Stomach (tissue), 19 donors: ENCODE measurements at places on chromosomes 12 and 14.
A peak's percentile ranks its signal among the peaks of the same experiment; 100 is the strongest.

GRCh38 chr12:15443611-15444010 lies 121.3 kb downstream of the PTPRO start:
- no peak for DNase-seq
- no peak overlapping the region for H3K27ac ChIP-seq
- H3K27me3 ChIP-seq, result no peaks in the 10 kb centered on the region
- H3K36me3 ChIP-seq, result no peaks in the 10 kb centered on the region
- H3K4me1 ChIP-seq, result no peaks in the 10 kb centered on the region
- no peak overlapping the region for H3K4me3 ChIP-seq

DNA sequence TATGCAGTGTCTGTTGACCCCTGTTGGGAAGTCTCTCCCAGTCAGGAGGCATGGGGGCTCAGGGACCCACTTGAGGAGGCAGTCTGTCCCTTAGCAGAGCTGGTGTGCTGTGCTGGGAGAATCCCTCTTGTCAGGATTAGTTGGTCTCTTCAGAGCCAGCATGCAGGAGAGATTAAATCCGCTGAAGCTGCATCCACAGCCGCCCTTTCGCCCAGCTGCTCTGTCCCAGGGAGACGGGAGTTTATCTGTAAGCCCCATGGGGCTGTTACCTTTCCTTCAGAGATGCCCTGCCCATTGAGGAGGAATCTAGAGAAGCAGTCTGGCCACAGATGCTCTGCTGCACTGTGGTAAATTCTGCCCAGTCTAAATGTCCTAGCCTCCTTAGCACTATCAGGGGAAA lies 13.1 kb upstream of the KLRC1 start:
- H3K4me3 ChIP-seq, result no peak overlapping the region
- H3K4me1 ChIP-seq, result no peaks in the 10 kb centered on the region
- no peaks in the 10 kb centered on the region for H3K36me3 ChIP-seq
- H3K27ac ChIP-seq, result no peak overlapping the region
- H3K27me3 ChIP-seq, result no peaks in the 10 kb centered on the region

DNA sequence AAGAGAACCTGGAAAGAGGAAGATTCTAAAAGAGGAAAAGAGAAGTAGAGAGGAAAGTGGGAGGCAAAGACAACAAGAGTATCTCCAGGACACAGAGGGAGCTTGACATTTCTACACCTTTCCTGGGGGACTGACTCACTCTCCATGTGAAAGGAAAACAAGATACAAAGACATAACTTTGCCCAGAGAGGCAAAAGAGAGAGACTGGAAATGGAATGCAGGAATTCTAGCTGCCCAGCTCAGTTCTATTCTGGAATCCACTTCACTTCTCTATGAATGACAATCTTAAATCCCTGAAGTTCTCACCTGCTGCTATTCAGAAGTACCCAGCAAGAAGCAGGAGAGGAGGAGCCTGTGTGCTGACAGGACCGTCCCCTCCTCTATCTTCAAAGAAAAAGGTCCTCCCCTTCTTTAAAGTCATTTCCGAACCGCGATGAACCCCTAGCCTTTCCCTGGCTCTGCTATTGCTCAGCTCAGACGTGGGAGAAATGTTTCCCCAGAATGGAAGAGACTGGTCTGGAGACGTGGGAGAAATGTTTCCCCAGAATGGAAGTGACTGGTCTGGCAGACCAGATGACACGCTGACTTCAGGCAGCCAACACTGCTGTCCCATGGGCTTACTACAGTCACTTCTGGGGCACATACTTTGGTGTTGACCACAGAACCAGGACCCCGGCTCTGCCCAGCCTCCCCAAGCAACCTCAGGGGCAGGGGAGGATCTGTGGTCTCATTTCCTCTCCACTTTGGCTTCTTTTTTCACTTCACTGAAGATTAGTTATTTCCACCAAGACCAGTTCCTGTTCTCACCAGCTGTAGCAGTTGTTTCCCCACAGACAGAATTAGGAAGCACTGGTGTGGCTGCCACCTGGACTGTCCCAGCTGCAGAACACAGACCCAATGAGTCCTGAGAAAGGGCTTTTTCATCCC lies 8.3 kb downstream of the FMNL3 start:
- peak overlapping the region; percentile 76 for H3K27ac ChIP-seq
- H3K27me3 ChIP-seq, result no peaks in the 10 kb centered on the region
- no peak overlapping the region for H3K4me3 ChIP-seq

GRCh38 chr12:101859664-101860607 lies 17.4 kb upstream of the DRAM1 start:
- peaks cover 17% of the 10 kb centered on the region for H3K4me1 ChIP-seq
- H3K36me3 ChIP-seq, result no peaks in the 10 kb centered on the region
- H3K27ac ChIP-seq, result no peak overlapping the region
- no peaks in the 10 kb centered on the region for H3K27me3 ChIP-seq
- DNase-seq, result no peak

DNA sequence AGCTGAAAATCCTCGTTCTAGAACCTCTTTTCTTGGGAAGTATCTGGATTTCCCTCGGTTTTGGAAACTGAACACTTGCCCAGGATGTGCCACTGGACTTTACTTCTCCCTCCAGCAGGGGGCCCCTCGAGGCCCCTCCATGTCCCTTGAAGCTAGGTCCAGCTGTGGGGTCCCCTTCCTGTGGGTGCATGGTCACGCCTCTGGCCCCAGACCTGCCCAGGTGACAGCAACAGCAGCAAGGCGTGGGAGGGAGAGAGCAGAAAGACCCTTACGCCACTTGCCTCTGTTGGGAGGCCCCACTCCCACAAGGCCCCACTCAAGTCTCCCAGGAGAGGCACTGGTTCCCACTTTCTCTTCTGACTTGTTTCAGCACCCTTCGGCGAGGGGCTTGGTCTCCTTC lies 3.1 kb downstream of the SLC25A29 start:
- H3K4me1 ChIP-seq, result peaks cover 42% of the 10 kb centered on the region
- H3K27ac ChIP-seq, result no peak overlapping the region
- no peak overlapping the region for H3K4me3 ChIP-seq
- H3K27me3 ChIP-seq, result no peaks in the 10 kb centered on the region
- DNase-seq, result no peak

- DNase-seq, result no peak
- no peaks in the 10 kb centered on the region for H3K4me1 ChIP-seq
- H3K4me3 ChIP-seq, result no peak overlapping the region
- peaks cover 3% of the 10 kb centered on the region for H3K27me3 ChIP-seq
These were observed 51.2 kb downstream of the OTX2 start for GRCh38 chr14:56759094-56759493.

DNA sequence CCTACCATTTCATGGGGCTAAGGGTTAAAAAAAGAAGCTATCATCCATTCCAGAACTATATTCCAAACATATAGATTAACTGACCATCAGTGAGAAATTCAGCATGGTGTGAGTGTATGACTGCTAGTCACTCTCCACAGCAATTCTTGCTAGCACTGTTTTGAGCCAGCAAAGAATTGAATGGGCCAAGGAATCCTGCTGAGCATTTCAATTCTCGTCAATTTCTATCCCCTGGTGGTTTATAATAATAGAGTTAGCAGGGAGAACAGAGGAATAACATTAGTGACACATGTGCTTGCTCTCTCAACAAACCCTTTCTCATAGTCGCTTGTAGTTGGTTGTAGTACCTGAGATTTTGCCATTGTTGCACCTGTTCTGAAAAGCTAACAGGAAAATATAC lies 7.2 kb downstream of the MBIP start:
- H3K36me3 ChIP-seq, result peaks cover 57% of the 10 kb centered on the region
- peaks cover 47% of the 10 kb centered on the region for H3K4me1 ChIP-seq
- H3K27ac ChIP-seq, result no peak overlapping the region
- no peaks in the 10 kb centered on the region for H3K27me3 ChIP-seq
- no peak overlapping the region for H3K4me3 ChIP-seq
- no peak for DNase-seq

DNA sequence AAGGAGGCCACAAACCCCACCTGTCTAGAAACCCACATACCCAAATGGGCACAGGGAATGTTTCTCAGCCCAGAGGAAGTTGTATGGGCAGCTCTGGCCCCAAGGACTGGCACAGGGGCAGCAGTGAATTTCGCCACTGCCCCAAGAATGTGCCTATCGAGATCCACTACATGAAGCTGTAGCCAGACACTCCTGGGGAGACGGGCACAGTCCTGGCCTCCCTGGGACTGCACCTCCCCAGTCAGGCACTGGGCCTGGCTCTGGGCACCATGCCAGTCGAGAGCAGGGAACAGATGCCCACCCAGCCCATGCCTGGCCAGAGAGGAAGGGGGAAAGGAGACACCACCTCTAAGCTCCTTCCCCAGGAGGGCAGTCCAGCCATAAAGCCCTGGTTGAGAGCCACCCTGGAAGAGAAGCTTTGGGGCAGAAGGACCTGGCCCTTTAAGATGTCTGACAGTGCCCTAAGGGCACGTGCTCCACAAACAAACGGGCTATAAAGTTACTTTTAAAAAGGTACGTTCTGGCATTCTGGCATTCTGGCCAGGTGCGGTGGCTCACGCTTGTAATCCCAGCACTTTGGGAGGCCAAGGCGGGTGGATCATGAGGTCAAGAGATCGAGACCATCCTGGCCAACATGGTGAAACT lies 8.4 kb downstream of the ADCY6 start:
- peaks cover 43% of the 10 kb centered on the region for H3K4me1 ChIP-seq
- no peaks in the 10 kb centered on the region for H3K27me3 ChIP-seq
- H3K4me3 ChIP-seq, result no peak overlapping the region
- no peak for DNase-seq
- H3K27ac ChIP-seq, result peak overlapping the region; percentile 73

DNA sequence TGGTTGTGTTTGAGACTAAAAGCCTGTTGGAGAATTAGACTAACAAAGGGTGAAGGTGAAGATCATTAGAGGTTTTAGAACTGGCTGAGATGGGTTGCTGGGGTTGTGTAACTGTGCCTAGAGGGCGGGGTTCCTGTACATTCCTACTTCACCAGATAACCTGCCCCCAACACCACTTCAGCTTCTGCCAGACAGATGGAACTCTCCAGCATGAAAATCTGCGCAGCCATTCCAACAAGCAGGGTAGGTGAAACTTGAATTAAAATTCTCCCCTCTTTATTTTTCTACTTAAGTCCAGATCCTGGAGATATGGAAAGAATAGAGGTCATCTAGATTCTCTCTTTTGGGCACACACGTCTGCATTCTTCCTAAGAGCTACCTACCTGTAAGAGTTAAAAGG lies 6.0 kb downstream of the FOXG1 start:
- H3K36me3 ChIP-seq, result no peaks in the 10 kb centered on the region
- no peak for DNase-seq
- H3K27ac ChIP-seq, result no peak overlapping the region
- no peak overlapping the region for H3K4me3 ChIP-seq
- peaks cover 25% of the 10 kb centered on the region for H3K27me3 ChIP-seq
- no peaks in the 10 kb centered on the region for H3K4me1 ChIP-seq

DNA sequence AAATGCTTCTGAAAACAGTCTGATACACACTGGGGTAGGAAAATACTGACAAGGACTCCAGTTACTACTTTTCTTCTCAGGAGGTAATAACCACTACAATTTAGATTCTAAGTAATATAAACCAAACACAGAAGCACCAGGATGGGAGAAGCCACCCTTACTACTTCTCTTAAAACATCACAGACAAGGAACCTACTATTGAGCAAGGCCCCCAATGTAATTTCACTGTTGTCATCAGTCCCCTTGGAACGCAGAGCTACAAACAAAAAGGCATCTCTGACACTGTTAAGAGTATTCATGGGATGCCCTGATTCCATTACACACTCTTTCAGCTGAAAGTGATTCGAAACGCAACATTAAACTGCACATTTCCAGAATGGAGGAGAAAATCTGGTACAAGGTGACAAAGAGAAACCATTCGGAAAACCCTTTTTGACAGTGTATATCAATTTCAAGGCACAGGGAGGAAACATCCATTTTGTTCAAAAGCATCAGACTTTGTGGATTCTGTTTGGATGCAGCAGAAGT lies 185.9 kb downstream of the PPM1H start:
- H3K36me3 ChIP-seq, result no peaks in the 10 kb centered on the region
- no peaks in the 10 kb centered on the region for H3K27me3 ChIP-seq
- H3K27ac ChIP-seq, result no peak overlapping the region
- H3K4me1 ChIP-seq, result peaks cover 7% of the 10 kb centered on the region
- DNase-seq, result no peak

- H3K4me1 ChIP-seq, result peaks cover 48% of the 10 kb centered on the region
- peak; percentile 83 for DNase-seq
- H3K36me3 ChIP-seq, result no peaks in the 10 kb centered on the region
- no peaks in the 10 kb centered on the region for H3K27me3 ChIP-seq
- peak overlapping the region; percentile 69 for H3K27ac ChIP-seq
These were observed 53.8 kb downstream of the PLEKHG3 start for GRCh38 chr14:64758025-64758521.
